ENCODE measurements at places on chromosomes 12 and 14. TPM values are rescaled to one million over a fixed set of nuclear protein-coding genes. Genes with fewer than 3 reads are reported as not detected.
A peak's percentile ranks its signal among the peaks of the same experiment; 100 is the strongest.

The TESPA1 gene
- total RNA-seq: not detected

- H3K4me1 ChIP-seq: no peaks in the 10 kb centered on the region
- no peak for DNase-seq
- no peak overlapping the region for H3K27ac ChIP-seq
- no peaks in the 10 kb centered on the region for H3K36me3 ChIP-seq
- H3K4me3 ChIP-seq: no peak overlapping the region
Observed at GRCh38 chr14:81946375-81946774, 412.7 kb upstream of the SEL1L start.

DNA sequence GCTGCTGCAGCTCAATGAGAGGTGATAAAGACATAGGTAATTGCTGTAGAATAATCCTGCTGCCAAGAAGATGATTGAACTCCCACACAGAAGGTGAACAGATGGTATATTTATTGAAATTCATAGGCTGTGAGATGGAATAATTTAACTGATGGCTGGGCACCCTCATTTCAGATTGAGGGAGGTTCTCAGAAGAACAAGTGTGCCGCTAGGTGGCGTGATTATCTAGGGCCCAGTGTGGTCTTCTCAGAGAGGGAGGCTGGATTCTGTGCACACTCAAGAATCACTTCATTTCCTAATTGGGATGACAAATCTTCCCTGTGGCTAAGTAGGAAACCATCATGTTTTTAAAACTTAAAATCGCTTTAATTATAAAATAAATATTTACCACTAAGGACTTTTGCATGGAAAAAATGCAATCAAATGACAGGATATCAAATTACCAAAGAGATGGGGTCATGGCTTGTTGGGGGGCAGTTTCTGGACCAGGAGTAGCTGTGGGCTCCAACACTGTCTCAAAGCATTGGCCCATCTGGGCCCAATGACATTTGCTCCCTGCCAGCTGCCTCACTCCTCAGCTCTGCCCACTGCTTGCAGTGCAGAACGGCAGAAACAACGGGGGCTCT, 132.3 kb downstream of the SNAPC1 start:
- no peak for DNase-seq
- H3K36me3 ChIP-seq: no peaks in the 10 kb centered on the region
- H3K4me1 ChIP-seq: no peaks in the 10 kb centered on the region
- H3K27ac ChIP-seq: no peak overlapping the region
- no peak overlapping the region for H3K4me3 ChIP-seq
- H3K27me3 ChIP-seq: no peaks in the 10 kb centered on the region

- peaks cover 27% of the 10 kb centered on the region for H3K36me3 ChIP-seq
- DNase-seq: no peak
- H3K4me1 ChIP-seq: no peaks in the 10 kb centered on the region
- no peaks in the 10 kb centered on the region for H3K27me3 ChIP-seq
Observed at GRCh38 chr14:73188501-73188911, 48.8 kb upstream of the PAPLN start.

The FOXA1 gene
- not detected for total RNA-seq

- H3K4me1 ChIP-seq: peaks cover 5% of the 10 kb centered on the region
- no peak overlapping the region for H3K27ac ChIP-seq
- no peak overlapping the region for H3K4me3 ChIP-seq
- H3K36me3 ChIP-seq: no peaks in the 10 kb centered on the region
Observed at GRCh38 chr14:54493293-54493692, 4.5 kb upstream of the GMFB start.

- no peaks in the 10 kb centered on the region for H3K27me3 ChIP-seq
- peaks cover 10% of the 10 kb centered on the region for H3K36me3 ChIP-seq
- no peaks in the 10 kb centered on the region for H3K4me1 ChIP-seq
- no peak for DNase-seq
- no peak overlapping the region for H3K27ac ChIP-seq
- no peak overlapping the region for H3K4me3 ChIP-seq
Observed at GRCh38 chr12:57063991-57064685, 14.2 kb upstream of the MYO1A start.

- H3K4me1 ChIP-seq: peaks cover 4% of the 10 kb centered on the region
- no peak for DNase-seq
- no peaks in the 10 kb centered on the region for H3K27me3 ChIP-seq
Observed at GRCh38 chr12:47385653-47386052, 305.9 kb upstream of the AMIGO2 start.

DNA sequence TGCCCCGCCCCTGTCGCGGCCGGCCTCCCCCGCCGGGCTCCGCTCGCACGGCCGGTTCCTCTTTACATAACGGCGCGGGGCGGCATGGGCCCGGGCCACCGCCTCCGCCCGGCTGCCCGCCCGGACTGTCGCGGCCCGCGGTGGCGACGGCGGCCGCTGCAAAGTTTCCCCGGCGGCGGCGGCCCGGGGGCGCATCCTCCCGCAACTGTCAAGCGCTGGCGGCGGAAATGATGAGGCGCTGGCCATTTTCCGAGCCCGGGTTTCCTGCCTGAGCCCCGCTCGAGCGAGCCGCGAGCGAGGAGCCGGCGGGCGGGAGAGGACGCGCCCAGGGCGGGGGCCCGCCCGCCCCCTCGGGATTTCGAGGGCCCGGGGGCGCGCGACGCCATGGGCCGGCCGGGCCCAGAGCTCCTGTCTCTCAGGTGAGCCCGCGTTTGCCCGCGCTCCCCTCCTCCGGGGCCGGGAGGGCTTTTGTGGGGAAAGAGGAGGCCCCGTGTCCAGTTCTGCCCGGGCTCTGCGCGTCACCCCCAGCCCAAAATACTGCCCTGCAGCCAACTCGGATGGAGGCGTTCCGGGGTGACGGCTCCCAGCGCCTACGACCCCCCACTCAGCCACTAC, at the start of gene SH2B3:
SH2B3 (plus strand) TSS at position 65 of the 615 bp plus-strand sequence. CDS start 12,223 bp downstream, outside the sequence.
- H3K36me3 ChIP-seq: no peaks in the 10 kb centered on the region
- H3K4me1 ChIP-seq: peaks cover 28% of the 10 kb centered on the region
- peak within 1 kb of the TSS; percentile 96 for H3K4me3 ChIP-seq
- DNase-seq: no peak
- H3K27me3 ChIP-seq: no peaks in the 10 kb centered on the region

- no peak for DNase-seq
- peak overlapping the region; percentile 94 for H3K4me3 ChIP-seq
- peaks cover 23% of the 10 kb centered on the region for H3K4me1 ChIP-seq
Observed at GRCh38 chr12:2892246-2892645, 1.6 kb downstream of the TULP3 start.

DNA sequence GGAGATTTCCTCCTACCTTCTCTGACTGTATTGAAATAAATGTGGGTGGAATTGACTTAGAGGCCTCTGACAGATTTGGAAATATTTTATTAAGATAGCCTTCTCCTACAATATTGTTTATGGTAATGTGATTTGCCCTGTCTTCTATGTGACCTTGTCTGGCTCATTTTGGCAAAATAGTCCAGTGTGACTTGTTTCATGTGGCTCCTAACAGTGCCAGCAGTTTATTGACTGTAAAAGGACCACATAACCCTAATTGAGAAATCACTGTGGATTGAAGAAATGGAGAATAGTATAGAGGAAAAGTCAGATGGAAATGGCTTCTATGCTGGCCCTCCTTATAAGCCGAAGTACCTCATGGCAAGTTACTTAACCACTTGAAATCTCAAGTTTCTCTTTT, 170.9 kb upstream of the PTPRQ start:
- H3K27me3 ChIP-seq: no peaks in the 10 kb centered on the region
- no peak overlapping the region for H3K27ac ChIP-seq
- no peaks in the 10 kb centered on the region for H3K36me3 ChIP-seq

DNA sequence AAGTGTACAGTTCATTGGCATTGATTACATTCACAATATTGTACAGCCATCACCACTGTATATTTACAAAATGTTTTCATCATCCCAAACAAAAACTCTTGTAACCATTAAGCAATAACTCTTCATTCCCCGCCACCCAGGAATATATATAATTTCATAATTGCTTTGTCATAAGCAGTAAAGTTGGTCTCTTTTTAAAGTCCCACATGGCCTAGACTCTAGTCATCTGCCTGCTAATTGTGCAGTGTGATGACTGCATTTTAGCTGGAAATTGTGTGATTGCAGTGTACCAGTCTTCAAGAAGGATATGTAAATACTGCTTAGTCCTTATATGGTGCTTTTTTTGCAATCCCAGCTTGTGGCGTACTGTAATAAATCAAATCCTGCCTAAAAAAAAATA, 75.1 kb upstream of the ATP2A2 start:
- no peak overlapping the region for H3K27ac ChIP-seq

DNA sequence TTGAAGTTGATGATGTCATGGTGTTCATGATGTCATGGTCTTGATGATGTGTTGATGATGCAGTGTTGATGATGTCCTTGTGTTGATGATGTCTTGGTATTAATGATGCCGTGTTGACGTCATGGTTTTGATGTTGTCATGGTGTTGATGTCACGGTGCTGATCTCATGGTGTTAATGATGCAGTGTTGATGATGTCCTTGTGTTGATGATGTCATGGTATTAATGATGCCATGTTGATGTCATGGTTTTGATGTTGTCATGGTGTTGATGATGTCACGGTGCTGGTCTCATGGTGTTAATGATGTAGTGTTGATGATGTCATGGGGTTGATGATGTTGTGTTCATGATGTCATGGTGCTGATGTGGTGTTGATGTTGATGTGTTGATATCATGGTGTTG, 48.0 kb upstream of the RIMBP2 start:
- H3K27ac ChIP-seq: no peak overlapping the region
- no peaks in the 10 kb centered on the region for H3K36me3 ChIP-seq
- H3K4me3 ChIP-seq: no peak overlapping the region
- DNase-seq: no peak
- H3K27me3 ChIP-seq: no peaks in the 10 kb centered on the region

The FOXM1 gene
- total RNA-seq: 2.2 TPM

DNA sequence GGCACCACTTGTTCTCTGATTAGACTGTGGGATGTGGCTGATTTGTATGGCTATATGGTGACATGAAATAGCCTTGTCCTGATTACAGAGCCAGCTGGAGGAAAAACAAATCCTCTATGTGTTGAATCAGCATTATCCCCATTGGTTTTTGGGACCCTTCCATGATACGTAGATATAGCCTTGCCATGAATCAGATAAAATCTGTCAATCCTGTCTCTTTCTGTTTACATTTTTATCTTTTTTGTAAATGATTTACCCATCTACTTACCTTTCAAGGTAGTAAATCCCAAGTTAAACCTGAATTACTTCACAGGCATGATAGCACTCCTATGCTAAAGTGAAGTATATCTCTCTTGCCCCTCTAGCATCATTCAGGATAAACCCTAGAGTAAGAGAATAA, 789.3 kb downstream of the TMTC2 start:
- H3K4me3 ChIP-seq: no peak overlapping the region
- DNase-seq: no peak
- no peak overlapping the region for H3K27ac ChIP-seq
- no peaks in the 10 kb centered on the region for H3K36me3 ChIP-seq
- no peaks in the 10 kb centered on the region for H3K27me3 ChIP-seq

GRCh38 chr14:73462048-73462715, 3.8 kb upstream of the NUMB start:
- peak overlapping the region; percentile 23 for H3K27ac ChIP-seq
- peak overlapping the region; percentile 40 for H3K4me3 ChIP-seq
- no peak for DNase-seq
- no peaks in the 10 kb centered on the region for H3K27me3 ChIP-seq

DNA sequence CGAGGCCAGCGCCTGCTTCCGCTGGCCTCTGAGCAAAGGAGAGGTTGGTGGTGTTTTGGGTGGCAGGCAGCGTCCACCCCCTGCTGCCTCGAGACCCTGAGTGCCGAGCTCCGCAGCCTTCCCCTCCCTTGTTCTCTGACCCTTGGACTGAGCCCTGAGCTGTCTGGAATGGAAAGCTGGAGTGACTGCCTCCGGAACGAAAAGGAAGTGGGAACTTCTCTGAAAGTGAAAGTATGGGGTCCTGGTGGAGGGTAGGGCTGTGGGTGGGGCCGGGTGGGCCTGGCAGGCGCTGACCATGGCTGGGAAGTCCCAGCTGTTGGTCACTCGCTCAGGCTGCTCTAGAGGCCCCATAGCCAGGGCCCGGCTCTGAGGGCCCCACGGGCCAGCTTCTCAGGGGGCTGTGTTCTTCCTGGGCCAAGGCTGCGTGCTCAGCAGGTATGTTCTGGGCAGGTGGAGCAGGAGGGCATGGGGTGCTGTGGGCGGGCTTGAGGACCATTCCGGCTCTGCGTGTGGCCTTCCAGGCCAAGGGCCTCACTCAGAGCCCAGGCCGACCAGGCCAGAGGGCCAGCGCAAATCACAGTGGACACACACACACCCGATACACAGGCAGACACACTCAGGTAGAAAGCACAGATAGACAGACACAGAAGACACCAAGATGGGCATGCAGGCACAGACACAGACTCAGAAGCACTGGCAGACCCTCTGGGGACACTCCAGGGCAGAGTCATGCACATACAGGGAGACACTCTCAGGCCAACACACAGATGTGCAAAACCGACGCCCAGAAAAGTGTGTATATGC, at the start of gene EXOC3L4:
EXOC3L4 (plus strand) TSS at position 320 of the 804 bp plus-strand sequence. CDS start 5,495 bp downstream, outside the sequence.
- no peaks in the 10 kb centered on the region for H3K27me3 ChIP-seq
- no peak for DNase-seq
- H3K36me3 ChIP-seq: no peaks in the 10 kb centered on the region
- no peak within 1 kb of the TSS for H3K27ac ChIP-seq
- H3K4me3 ChIP-seq: no peak within 1 kb of the TSS
- peaks cover 6% of the 10 kb centered on the region for H3K4me1 ChIP-seq

GRCh38 chr14:55508676-55509075, 68.3 kb upstream of the TBPL2 start:
- H3K36me3 ChIP-seq: no peaks in the 10 kb centered on the region
- H3K4me3 ChIP-seq: no peak overlapping the region
- no peaks in the 10 kb centered on the region for H3K27me3 ChIP-seq
- DNase-seq: no peak
- H3K4me1 ChIP-seq: no peaks in the 10 kb centered on the region

The GLT8D2 gene
- total RNA-seq: 45.2 TPM

The CISTR gene
- total RNA-seq: not detected

The TBC1D30 gene
- total RNA-seq: 19.0 TPM

- no peak for DNase-seq
- no peaks in the 10 kb centered on the region for H3K4me1 ChIP-seq
- H3K4me3 ChIP-seq: no peak overlapping the region
- H3K27me3 ChIP-seq: no peaks in the 10 kb centered on the region
- H3K27ac ChIP-seq: no peak overlapping the region
Observed at GRCh38 chr14:78152201-78153063, 17.7 kb upstream of the NRXN3 start.

The NYNRIN gene
- total RNA-seq: 11.6 TPM

DNA sequence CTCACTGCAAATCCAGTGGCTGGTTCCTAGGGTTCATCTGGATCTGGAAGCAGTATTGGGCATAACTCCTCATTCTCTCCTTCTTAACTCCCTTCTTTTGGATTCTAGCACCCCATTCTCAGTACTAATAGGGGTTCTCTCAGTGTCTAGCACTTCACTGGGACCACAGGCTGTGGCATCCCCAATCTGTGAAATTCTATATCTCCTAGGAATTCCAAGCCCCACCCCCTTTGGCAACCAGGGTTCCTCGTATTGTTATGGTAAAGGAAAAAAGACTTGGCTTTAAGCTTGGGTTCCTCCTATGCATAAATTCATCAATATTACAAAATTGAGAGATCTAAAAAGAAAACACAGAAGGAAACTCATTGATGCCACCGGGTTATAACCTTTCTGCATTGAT, 45.0 kb upstream of the FBXO21 start:
- H3K27me3 ChIP-seq: no peaks in the 10 kb centered on the region
- H3K4me3 ChIP-seq: no peak overlapping the region
- no peak for DNase-seq
- H3K27ac ChIP-seq: no peak overlapping the region

DNA sequence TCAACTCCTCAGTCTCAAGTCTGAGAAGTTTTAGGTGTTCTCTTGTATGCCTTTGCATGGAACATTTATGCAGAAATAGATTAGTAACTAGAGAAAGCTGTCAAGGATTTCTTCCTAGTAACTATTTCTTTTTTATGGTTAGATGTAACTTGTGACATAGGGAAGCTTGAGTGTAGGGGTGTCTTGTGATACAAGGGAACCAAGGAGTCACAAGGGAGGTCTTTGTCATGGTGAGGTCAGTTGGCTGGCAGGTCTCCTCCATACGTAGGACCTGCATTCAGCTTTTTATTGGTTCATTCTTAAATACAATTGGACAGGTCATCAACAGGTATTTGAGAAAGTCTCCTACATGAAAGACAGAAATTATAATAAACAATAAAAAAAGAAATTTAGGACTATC, 394.0 kb upstream of the CCDC196 start:
- H3K27me3 ChIP-seq: no peaks in the 10 kb centered on the region
- no peak for DNase-seq
